Left ventricle myocardium superior (tissue), 1 donor: ENCODE measurements at places on chromosomes 5 and 9.
A peak's percentile ranks its signal among the peaks of the same experiment; 100 is the strongest.

GRCh38 chr5:18764161-18764560 is 1129.9 kb downstream of the TAF11L14 start:
- no peak for DNase-seq

GRCh38 chr5:171673328-171673727 is 112.3 kb upstream of the SMIM23 start:
- DNase-seq: no peak

DNA sequence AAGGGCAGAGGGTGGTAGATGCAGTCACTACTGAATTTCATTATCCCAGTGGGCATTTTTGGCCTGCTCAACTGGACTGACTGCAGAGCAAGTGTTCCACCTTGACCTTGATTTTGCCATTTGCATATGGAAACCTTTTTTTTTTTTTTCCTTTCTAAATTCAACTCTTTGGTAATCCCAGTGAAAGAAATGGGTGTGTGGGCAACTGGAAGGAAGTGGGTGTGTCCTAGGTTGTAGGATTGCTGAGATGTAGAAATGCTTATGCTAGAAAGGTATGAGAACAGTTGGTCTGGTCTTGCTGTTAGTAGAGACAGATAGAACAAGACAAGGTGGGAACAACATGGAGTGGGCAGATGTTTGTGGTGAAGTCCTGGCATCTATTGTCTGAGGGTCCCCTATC is 7.8 kb upstream of the IL12B start:
- DNase-seq: no peak

DNA sequence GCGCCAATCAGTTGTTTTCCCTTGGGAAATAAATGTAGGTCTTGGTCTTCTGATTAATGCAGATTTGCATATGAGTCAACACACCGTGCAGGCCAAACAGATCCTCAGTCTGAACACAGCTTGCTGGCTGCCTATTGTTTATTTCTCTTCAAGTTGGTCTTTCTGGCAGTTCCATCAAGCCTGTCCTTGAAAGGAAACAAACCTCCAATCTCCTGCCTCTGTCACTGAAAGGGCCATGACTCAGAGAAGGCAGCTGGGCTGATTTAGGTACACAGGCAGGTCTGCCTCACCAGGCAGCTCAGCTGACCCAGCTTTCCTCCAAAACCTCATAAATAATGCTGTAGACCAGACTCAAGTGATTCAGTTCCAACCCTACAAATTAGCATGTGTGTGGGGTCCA is 175.9 kb downstream of the MAN2A1 start:
- no peak for DNase-seq

GRCh38 chr5:143985832-143986515 is 174.0 kb downstream of the HMHB1 start:
- no peak for DNase-seq

- DNase-seq: no peak
Observed at GRCh38 chr5:179307013-179307800, 38.1 kb downstream of the ADAMTS2 start.

GRCh38 chr5:156414391-156414790 is 87.4 kb downstream of the SGCD start:
- DNase-seq: no peak

DNA sequence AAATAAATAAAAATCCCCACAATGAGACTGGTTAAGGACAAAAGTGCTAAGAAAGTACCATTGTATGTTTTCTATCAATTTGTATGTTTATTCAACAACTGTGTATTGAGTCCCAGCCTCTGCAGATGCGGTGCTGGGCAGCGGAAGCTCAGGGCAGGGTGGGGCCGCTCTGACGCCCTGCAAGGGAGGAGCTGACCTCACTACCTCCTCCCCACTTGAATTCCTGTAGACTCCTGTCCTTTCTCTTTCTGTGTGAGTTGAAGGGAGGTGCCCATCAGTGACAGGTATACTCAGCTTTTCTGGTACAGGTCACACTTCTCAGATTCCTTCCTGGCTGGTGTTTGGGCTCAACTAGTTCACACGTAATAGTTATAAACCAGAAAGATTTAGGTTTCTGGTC is 27.0 kb downstream of the ANGPTL2 start:
- no peak for DNase-seq

DNA sequence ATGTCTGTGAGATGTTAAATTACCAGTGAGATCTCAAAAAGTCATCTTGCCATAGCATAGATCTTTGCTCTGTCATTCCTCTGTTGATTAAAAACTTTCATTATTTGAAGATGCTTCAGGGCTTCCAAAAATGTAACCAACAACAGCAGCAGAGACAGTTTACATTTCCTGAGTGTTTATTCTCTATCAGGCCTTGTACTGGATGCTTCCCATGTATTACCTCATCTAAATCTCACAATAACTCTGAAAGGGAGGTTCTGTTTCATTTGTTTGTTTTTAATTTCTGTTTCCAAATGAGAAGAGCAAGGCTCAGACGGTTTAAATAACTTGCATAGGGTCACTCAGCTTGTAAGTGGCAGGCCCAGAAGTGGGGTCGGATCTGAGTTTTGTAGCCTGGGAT is 45.2 kb downstream of the MRRF start:
- no peak for DNase-seq

DNA sequence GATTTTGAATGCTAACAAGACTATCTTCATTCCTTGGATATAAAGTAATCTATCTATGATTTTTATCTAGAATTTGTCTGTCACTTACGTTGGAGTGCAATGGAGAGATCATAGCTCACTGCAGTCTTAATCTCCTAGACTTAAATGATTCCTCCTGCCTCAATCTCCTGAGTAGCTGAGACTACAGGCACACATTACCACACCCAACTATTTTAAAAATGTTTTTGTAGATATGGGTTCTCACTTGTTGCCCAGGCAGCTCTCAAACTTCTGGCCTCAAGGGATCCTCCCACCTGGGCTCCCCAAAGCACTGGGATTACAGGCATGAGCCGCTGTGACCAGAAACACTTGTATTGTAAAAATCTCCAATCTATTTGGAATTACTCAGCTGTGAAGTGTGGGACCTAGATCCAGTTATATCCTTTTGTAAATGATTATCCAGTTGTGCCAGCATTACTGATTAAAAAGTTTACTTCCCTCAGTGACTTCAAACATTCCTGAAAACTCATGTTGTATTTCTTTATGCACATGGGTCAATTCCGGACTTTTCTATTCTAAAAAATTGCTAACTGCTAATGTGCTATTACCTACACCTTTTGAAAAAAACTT is 1793.8 kb upstream of the WWC1 start:
- DNase-seq: no peak

- DNase-seq: no peak
Observed at GRCh38 chr5:65113771-65114170, 345.0 kb downstream of the CWC27 start.

DNA sequence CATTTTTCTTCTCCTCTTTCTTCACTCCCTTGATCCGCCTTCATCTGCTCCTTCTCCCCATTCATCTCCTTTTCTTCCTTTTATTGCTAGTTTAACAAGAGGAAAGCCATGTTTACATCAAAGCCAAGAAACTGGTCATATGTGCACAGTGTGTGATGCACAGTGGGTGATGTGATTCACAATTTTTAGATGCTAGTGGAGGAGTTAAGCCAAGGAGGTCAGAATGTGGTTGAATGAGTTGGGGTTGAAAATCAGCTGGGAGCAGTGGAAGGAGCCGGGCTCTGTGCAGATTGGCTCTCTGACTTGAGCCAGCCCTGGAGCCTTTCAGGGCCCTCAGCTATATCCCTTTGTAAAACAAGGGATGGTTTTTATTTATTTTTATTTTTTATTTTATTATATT is 7.3 kb downstream of the ACER2 start:
- no peak for DNase-seq

DNA sequence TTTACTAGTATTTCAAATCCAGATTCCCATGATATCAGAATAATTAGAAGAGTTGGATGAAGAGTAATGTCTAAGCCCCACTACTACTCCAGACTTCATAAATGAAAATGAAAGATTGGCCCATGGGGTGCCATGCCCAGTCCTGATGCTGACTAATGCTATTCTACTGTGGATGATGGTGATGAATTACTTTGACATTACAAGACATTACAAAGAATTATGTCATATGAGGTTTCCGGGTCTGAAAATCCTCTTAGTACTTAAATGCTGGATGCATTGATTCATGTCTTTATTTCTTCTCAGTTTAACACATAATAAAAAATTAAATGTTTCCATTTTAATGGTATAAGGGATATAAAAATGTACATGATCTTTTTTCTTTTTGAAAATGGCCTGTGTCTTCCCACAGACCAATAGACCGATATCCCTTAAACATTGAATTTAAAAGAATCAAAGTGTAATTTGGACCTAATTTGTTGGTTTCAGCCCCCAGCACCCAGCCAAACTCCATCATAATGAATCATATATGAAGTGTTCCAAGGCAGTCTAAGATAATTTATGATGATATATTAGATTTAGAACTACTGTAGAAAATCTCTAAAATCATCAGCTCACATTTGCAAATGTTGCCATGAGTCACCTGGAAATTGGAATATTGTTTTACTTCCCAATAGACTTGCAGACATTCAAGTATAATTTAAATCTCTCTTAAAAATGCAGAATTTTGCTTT is 223.6 kb upstream of the SGCD start:
- no peak for DNase-seq

- DNase-seq: peak; percentile 20
Observed at GRCh38 chr5:435961-436640, 6.9 kb upstream of the EXOC3 start.

GRCh38 chr5:159902444-159903121 is 13.7 kb upstream of the ADRA1B start:
- no peak for DNase-seq

GRCh38 chr9:137696136-137696925 is 77.5 kb downstream of the EHMT1 start:
- no peak for DNase-seq

DNA sequence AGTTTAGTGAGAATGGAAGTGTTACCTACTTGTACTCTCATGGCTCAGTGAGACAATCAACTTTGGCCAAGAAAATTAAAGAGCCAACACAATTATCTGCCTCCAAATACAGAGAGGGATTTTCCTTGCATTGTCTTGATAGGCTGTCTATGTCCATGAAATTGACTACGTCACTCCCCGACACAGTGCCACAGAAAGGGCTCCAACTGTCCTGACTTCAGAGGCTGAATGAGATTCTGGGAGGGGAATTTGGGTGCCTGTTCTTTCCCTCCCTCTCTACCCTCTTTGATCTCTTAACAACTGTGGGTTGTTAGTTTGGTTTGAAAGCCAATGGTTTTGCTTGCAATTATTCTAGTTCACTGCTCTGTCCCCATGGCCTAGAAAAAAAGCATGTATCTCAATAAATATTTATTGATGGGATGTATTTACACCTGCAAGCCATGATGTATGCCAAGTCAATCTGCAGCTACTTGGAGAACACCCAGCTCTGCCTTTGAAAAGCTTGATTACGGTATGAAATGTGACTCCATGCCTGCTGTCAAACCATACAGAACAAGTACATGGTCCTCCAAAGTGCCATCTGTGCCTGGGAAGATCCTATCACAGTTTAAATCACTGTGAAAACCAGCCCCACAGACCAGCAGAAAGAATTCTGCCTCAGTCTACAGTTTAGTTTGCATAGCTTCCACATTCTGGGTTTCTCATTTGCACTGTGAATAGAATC is 37.3 kb downstream of the CAPSL start:
- no peak for DNase-seq

GRCh38 chr5:80215523-80215922 is 40.3 kb downstream of the SERINC5 start:
- DNase-seq: no peak

- DNase-seq: no peak
Observed at GRCh38 chr9:131976157-131977108, 103.2 kb downstream of the MED27 start.

DNA sequence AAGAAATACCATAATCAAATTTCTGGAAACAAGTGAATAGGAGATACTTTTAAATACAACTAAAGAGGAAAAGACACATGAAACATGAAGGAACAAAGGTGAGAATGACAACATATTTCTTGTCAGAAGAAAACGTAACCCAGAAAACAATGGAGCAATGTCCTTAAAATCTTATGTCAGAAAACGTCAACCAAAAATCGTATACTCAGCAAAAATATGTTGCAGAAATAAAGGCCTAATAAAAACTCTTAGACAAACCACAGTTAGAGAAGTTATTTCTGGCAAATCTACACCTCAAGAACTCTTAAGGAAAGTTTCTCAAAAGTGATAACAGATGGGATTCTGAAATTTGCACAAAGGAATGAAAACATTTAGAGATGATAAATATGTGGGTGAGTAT is 66.3 kb upstream of the FBXL7 start:
- no peak for DNase-seq

- no peak for DNase-seq
Observed at GRCh38 chr9:109475526-109475925, 22.6 kb downstream of the PTPN3 start.

- no peak for DNase-seq
Observed at GRCh38 chr9:97506306-97506705, 4.8 kb downstream of the TMOD1 start.
